Stimulated activated CD8-positive, alpha-beta memory T cell treated with anti-CD3 and anti-CD28 coated beads, Interleukin-15, amount 100 ng/mL, for 1 hour (primary cell): ENCODE measurements at places on chromosomes 2 and 18.

GRCh38 chr2:58056192-58056916, 9.7 kb downstream of the VRK2 start:
- DNase-seq = no peak

DNA sequence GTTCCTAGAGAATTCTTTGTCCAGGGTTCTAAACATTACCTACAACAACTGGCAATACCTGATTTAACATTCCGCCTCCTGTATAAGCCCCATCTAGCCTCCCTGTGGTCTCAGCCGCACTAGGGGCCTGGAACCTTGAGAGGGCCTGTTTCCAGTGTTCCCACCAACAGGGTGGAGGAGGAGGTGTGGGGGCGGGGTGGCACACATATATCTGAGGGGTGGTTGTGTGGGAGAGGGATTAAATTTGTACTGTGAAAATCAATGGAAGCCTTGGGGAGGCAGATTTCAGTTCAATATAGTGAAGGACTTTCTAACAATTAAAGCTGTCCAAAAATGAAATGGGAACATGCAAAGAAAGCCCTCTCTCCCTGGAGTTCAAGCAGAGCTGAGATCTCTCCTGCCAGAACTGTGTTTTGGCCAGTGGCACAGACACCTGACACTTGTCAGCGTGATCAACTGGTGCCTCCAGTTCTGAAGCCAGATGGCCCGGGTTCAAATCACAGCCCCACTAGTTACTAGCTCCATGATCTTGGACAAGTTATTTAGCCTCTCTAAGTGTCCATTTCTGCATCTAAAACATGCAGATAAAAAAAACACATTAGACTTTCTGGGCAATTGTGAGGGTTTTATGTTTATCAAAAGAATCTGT, 17.0 kb upstream of the FZD7 start:
- no peak for DNase-seq

DNA sequence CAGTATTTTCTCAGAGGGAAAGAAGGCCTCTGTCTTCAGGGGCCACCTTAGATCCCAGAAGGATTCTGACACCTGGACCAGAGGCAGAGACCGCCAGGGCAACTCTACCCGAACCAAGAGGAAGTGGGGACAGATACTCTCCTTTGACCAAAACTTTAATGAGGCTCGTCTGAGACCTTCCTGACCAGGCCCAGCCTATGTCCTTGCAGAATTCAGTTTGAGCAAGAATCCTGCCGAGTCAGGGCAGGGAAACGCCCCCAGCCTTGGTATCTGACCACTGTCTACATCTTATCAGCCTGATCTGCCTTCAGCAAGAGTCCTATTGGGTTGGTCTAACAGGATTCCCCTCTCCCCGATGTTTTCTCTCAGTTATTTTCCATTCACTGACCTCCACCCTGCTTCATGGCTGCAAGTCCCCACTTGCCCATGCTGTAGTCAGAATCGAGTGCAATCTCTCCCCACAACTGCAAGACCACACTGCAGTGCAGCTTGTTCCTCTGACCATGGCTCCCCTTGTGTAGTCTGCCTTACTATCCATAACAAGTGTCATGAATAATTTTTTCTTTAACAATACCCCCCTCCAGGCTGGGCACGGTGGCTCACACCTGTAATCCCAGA, 95.0 kb downstream of the MSH2 start:
- DNase-seq = no peak

DNA sequence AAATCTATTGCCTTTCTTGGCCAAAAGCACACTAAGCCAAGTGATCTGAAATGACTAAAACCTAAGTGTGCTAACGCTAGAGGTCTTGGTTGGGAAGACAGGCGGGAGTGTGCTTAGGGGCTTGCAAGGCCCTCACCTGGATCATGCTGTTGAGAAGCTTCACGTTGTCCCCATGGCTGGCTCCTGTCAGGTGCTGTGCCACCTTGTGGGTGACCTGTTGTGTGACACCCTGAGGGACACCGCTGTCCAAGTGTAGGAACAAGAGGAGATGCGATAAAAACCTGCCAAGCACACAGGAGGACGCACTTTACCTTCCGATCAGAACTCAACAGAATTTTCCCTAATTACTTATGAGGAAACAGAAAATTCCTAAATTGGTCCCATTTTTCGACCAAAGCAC, 50.8 kb downstream of the EPG5 start:
- DNase-seq = no peak

DNA sequence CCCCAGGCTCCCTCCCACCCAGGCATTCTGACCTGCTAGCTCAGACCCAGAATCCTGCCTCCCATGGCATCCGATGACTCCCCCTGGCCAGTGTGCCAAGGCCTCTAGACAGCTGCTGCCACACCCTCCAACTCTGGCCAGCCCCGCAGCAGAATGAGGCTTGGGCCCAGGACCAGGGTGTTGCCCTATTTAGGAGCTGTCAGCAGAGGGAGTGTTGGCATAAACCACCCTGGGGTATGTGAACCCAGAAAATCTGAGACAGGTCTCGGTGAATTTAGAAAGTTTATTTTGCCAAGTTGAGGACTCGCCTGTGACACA, 134.3 kb downstream of the KLHL29 start:
- DNase-seq = no peak

GRCh38 chr2:65049010-65049639, 7.1 kb upstream of the CEP68 start:
- no peak for DNase-seq

DNA sequence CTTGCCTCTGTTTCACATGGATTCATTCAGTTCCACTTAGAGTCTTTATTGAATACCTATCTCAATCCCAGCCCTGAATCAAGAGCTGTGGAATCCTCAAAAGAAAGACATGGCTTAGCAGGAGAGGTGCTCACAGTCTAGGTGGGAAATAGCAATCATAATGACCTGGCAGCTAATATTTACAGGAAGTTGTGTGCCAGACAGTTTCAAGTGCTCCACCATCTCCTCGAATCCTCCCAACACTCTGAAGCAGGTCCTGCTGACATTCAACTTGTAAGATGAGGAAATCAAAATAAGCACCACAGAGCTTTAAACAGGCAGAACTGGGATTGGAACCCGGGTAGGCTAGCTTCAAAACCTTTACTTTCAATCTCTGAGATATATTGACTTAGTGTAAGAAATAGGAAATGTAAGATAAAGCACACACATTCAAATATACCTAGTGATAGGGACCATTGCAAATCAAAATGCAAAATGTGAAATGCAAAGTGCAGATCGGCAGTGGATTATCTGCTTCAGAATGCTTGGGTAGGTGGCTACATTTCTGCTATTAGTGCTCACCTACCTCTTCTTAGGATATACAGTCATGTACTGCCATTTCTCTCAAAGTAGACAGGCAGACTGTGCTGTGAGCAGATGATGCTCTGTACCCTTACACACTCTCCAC, 182.0 kb downstream of the PRKCE start:
- no peak for DNase-seq

- no peak for DNase-seq
These were observed 77.4 kb downstream of the DCDC2C start for GRCh38 chr2:3780477-3781402.

DNA sequence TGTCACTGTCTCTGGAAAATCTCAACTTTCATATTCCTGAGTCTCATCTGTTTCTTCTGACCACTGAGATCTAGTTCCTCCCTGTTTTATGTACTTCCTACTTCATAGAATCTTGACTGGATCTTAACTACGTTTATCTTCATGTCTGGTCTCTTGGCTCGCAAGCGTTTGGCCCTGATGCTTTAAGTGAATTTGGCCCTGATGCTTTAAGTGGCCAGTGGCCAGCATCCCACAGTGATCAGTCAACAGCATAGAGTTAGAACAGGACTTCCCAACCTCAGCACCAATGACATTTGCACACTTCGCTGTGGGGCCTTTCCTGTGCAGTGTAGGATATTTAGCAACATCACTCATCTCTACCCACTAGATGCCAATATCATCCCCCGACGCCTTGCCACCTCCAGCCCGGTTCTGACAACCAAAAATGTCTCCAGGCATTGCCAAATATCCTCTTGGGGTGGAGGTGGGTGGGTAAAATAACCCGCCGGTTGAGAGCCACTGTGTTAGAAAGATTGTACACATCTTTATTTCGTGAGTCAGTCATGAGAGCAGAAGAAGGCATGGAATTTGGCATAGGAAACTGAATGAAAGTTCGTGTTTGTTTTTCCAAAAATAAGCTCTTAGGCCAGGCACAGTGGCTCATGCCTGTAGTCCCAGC, 12.2 kb downstream of the TM4SF20 start:
- no peak for DNase-seq

DNA sequence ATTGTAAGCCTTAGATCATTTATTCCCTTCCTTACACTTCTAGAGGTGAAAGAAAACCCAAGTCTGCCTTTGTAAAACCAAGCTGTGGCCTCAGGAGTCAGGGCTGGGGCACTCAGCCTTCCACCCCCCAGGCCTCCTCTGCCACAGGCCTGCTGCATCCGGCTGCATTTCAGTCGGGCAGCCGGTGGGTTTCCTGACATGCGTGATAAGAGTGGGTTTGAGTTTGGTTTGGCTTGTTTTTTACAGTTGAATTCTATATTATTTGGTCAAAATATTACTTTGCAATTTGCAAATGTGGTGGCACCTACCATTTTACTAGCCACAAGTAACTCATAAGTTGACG, 42.4 kb downstream of the ADI1 start:
- no peak for DNase-seq

GRCh38 chr18:8238507-8238906, 370.7 kb upstream of the RAB12 start:
- DNase-seq = no peak

GRCh38 chr2:13021470-13021957, 304.8 kb downstream of the TRIB2 start:
- no peak for DNase-seq

- DNase-seq = no peak
These were observed 117.6 kb upstream of the EML6 start for GRCh38 chr2:54605836-54606235.

DNA sequence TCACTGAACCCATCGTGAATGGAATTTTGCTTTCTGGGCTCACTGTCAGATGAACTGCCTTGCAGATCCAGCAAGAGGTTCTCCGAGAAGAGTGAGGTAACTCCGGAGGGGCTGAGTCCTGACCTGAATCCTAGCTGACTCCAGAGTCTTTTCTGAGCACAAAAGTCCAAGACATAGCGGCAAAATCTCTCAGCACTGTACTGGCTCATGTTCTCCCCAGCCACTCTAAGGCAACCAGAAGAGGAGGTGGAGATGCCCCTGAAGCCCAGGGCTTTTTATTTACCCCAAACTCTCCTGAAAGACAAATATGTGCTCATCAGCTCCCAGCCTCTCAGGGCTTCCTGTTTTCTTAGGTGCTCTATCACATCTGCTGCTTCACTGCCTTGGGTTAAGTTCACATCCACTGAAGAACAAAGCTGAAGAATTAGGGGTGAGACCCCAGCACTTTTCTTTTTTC, 221.8 kb downstream of the MREG start:
- DNase-seq = no peak

GRCh38 chr2:143140864-143141661, 11.8 kb downstream of the ARHGAP15 start:
- no peak for DNase-seq

DNA sequence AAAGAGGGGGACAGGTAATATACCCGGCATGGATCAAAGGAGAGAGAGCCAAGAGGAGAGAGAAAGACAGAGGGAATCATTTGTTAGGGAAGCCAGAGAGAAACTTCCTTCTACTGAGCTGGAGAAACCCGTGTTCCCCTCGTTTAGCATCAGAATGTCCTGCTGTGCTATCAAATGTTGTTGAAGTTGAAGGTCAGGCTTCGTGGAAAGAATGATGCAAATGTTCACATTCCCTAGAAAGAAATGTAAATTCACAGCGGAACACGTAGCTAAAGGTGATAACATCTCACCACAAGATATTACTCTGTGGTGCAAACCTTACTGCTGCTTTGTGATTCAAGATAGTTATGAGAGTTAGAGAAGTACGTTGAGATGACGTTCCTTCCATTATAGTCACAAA, 258.1 kb downstream of the LNPK start:
- no peak for DNase-seq

GRCh38 chr2:37614061-37614738, 57.2 kb downstream of the CDC42EP3 start:
- DNase-seq = no peak

DNA sequence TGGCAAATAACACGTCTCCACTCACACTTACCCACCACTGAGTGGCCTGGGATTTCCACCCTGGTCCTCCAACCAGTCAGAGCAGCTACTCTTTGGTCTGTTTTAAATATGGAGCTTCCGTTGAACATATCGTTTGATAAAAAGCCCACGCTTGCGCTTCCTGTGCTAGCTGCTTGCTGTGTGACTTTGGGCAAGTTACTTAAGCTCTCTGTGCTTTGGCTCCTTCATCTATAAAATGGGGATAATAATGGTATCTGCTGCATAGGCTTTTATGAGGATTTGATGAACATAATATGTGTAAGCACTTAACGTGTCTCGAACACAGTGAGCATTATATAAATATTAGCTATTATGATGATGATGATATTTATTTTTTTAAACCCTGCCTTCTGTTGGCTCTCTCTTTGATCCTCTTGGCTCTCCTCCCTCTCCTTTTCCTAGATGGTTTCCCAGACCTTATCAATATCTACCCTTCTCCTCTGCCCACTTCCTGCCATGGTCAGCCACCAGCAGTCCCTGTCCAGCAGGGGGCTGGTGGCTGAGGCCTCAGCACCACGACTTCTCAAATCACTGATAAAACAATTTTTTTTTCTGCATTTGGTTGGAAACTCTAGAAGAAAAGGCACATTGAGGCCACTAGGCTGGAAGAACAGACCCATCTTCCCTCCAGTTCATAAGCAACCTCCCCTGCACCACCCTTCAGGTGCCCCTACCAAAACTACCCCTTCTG, 191.9 kb downstream of the LOXHD1 start:
- DNase-seq = no peak

GRCh38 chr18:63259567-63260379, 59.8 kb downstream of the BCL2 start:
- no peak for DNase-seq

GRCh38 chr18:55584201-55584600, 3.8 kb downstream of the TCF4 start:
- no peak for DNase-seq

DNA sequence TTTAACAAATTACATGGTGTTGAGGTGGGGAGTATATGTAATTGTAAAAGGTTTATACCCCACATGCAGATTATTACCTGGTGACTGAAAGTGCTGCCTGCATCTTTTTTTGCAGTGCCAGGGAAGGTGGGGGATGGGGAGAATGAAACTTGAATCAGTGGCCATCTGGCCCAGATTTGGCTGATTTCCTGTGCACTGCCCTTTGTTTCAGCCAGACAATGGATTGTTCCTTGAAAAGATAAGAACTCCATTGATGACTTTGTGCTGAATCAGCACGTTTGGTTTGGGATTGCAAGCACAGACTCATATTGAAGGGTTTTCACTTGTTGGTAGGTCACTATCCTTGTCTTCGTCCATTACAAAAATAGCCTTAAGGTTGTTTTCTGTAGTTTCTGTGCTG, 20.9 kb downstream of the GREB1L start:
- no peak for DNase-seq

GRCh38 chr2:222039821-222040220, 259.0 kb downstream of the PAX3 start:
- DNase-seq = no peak
